ENCODE measurements at places on chromosomes 2 and 18.

DNA sequence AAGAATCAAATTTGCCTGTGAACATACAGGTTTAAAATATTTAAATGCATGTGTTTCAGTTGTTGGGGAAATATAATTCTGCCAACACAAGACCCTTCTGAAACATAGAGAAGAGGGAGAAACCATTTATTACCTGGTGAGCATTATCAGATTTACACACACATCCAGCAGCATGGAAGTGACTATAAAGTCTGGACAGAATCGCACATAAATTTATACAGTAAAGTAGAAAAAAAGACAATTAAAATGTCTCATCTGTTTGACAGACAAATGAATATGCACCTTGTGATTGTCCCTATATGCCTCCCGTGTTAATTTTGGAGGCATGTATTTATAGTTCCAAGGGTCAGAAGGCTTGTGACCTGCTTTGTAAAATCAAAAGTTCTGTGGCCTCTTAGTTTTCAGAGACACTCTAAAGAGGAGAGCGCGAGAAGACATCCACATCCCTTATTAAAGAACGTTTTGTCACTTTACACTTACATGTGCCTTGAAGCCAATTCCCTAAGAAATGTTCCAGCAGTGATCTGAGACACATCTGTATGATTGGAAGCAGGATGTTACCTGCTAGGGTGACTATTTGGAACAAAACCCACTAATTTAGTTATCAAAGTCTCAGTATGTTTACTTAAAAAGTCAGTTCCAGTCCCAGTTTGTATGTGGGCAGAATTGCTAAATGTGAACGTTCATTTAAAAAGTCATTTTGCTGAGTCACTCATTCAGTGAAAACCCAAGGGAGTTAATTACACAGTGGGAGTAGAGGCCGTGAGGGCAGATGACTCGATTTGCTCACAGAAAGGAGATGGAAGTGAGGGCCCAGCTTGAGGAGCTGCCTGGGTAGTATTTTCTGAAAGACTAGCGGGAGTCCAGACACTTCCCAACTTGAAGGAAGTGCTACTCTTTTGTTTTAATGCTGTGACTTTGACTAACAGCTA is 527.6 kb upstream of the MEX3C start:
- DNase-seq: no peak

- DNase-seq: no peak
Measured at GRCh38 chr18:33146014-33146413, 294.5 kb downstream of the CCDC178 start.

DNA sequence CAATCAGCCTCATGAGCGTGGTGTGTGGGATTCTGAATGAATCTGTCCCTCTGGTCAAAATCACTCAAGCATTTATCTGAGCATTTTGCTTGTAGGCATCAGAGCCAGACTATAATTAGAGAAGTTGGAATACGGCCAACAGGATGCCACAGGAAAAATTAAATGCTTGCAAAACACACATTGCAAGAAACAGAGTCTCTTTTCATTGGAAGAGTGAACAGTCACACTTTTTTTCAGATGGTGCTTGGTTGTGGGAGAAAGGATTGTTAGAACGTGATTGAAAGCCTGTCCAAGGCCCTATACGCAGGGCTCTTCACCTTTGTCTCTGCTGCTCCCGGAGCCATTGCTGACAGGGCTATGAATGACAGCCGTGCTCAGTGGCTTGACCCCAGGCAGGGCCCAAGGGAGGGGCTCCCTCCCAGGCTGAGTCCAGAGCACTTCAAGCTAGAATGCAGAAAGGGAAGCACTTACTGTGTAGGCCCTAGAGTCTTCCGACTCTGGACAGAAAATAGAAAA is 59.8 kb downstream of the SNTG2 start:
- DNase-seq: no peak

GRCh38 chr18:32366586-32367538 is 103.8 kb downstream of the GAREM1 start:
- DNase-seq: no peak

- DNase-seq: no peak
Measured at GRCh38 chr2:33706410-33706809, 107.3 kb upstream of the FAM98A start.

DNA sequence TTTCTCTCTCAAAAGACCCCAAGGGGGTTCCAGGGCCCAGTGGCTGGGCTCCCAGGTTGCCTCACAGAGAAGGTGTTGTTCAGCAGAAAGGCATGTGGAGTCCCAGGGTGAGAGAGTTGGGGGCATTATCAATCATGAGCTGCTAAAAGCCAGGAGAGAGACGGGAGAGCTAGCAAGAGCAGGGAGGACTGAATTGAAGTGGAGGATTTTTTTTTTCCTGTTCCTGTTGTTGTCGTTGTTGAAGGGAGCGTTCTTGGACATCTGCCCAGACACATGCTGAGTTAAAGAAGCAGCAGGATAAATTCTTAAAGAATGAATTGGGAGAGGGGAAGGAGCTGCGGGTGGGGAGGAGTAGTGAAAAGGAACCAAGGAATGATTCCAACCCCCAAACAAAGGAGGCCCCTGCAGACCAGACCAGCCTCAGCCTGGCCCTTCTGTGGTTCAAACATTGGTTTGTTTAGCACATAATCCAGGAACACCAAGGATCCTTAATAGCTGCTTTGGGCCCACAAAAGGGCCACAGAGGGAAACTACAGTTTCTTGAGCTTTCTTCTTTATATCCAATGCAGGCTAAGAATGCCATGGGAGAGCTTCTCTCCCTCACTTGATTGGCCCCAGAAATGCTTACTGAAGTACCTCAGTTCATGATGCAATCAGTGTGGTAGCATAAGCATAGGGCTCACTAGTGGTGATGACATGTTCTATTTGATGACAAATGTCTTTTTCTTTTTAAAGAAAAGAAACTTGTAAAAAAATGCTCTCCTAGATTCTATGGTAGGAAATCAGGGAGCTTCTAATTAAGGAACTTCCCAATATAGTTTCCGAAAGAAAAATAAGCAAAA is 146.0 kb downstream of the SETBP1 start:
- DNase-seq: peak; percentile 32

- no peak for DNase-seq
Measured at GRCh38 chr18:51603111-51603510, 405.6 kb upstream of the MEX3C start.

DNA sequence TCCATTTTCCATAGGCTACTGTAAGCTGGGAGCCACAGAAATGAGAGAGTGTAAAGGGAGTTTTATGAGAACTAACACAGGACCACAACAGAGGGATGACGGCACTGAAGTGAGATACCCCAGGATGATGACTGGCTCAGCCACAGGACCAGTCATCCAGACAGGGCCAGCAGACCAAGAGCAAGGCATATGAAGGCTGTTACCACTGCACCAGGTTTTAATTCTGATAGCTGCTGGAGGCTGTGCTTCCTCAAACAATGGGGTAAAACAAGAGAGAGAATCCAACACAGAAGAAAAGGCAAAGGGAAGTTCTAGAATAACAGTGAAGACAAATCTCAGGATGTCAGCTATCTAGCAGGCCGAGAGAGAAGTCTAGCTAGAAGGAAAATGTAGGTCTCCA is 94.9 kb downstream of the BCL2 start:
- DNase-seq: no peak

DNA sequence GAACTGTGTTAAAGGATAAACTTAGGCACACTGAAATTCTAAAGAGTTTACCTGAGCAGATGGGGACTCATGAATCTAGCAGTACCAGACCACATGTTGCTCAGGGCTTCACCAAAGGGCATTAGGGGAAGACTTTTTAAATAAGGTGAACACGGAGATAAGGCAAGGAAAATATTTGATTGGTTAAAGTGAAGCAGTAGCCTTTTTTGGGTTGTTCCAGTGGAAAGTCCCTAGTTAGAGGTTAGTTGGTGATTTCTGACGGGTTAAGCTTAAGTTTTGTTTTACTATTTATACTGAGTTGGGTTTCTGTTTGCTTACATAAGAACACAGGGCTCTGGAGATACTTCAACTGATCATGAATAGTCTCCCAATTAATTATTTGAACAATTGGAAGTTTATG is 722.5 kb downstream of the SOCS6 start:
- DNase-seq: no peak

DNA sequence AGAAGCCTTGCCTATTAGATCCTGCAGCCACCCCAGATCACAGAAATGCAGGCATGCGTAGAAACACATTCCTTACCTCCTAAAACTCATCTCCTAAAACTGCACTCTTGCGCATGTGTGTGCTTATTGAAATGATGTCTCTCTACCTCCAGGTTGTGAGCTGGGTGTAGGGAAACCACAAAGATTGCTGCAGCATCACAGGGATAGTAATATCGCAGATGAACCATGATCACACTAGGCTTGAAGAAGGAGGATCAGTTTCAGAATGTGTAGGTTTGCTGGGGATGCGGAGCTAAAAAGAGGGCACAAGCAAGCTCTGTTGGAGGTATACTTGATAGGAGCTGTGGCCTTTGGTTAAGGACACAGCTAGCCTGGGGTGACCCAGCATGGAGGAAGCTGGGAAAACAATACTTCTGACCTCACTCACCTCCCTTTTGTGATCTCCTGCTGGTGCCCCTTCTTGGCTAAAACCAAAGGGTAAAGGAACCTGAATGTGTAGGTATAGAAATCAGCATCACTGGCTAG is 118.8 kb downstream of the SETBP1 start:
- no peak for DNase-seq

DNA sequence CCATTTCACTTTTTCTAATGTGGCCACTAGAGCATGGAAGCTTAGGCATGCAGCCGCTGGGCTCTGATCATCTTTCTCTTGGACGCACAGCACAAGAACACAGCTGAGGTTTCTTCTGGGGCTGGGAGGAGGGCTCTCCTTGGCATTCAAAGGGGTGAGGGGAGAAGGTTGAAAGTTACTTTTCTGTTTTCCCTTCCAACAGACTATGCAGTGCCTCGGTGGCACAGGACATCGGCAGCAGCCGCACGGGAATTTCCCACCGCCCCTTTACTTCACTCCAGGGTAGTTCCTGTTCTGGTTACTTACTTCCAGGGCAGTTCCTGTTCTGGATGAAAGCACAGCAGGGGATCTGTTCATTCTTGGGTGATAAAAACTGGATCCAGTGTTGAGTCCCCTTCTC is 18.9 kb upstream of the MAL start:
- DNase-seq: no peak

- no peak for DNase-seq
Measured at GRCh38 chr18:10935588-10935987, 213.8 kb downstream of the PIEZO2 start.

GRCh38 chr2:144924827-144925226 is 404.9 kb upstream of the ZEB2 start:
- no peak for DNase-seq

GRCh38 chr18:51107598-51108305 is 77.7 kb downstream of the SMAD4 start:
- no peak for DNase-seq

GRCh38 chr18:68693091-68693815 is 21.7 kb downstream of the TMX3 start:
- DNase-seq: no peak

- no peak for DNase-seq
Measured at GRCh38 chr2:156489750-156490465, 53.7 kb downstream of the GPD2 start.

GRCh38 chr2:100142393-100142792 is at the start of gene AFF3:
Gene AFF3, minus strand, starts transcription at chr2:100142590. Its CDS starts 38,136 bp downstream, at chr2:100104454.
- no peak for DNase-seq

DNA sequence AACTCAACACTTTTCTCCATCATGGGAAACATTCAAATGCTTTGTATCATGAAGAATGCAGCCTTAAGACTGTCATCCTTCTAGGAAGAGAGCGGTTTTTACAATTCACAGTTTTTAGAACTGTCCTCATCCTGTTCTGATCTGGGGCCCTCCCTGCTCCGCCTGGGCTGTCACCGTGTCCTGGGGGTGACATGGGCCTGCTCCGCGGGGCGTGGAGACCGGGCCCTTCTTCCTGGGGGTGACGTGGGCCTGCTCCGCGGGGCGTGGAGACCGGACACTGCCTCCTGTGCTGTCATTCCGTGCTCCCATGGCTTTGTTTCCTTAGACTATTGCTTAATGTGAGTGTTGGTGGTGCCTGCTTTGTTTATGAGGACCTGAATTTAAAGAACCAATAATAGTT is 122.8 kb downstream of the TMEM18 start:
- no peak for DNase-seq

- DNase-seq: no peak
Measured at GRCh38 chr2:197500503-197501131, 438 bp downstream of the HSPE1 start.

All from C1 segment of cervical spinal cord (tissue), 14 donors.